ENCODE measurements at places on chromosomes 13 and 19. TPM values are rescaled to one million over a fixed set of nuclear protein-coding genes. Genes with fewer than 3 reads are reported as not detected.

- DNase-seq = no peak
Observed at GRCh38 chr13:78816154-78816553, 157.2 kb upstream of the OBI1 start.

GRCh38 chr13:27834095-27834494, 41.8 kb downstream of the GSX1 start:
- DNase-seq = no peak

DNA sequence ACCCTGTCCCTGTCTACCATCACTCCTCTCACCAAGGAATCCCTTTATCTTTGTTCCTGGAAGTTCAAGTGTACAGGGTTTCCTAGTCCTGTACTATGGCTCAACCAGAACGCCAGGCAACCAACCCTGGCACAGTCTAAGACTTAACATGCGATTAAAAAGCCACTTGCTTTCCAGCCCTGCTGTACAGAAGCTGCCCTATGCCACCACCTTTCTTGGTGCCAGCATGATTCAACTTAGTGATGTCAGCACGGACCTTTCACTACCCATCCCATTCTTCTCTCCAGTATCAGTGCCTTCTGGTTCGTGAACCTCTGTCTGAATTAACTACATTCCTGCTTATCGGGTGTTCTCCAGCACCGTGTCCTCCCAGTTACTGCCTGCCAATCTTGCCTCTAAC, 151.1 kb downstream of the KLF12 start:
- DNase-seq = no peak

DNA sequence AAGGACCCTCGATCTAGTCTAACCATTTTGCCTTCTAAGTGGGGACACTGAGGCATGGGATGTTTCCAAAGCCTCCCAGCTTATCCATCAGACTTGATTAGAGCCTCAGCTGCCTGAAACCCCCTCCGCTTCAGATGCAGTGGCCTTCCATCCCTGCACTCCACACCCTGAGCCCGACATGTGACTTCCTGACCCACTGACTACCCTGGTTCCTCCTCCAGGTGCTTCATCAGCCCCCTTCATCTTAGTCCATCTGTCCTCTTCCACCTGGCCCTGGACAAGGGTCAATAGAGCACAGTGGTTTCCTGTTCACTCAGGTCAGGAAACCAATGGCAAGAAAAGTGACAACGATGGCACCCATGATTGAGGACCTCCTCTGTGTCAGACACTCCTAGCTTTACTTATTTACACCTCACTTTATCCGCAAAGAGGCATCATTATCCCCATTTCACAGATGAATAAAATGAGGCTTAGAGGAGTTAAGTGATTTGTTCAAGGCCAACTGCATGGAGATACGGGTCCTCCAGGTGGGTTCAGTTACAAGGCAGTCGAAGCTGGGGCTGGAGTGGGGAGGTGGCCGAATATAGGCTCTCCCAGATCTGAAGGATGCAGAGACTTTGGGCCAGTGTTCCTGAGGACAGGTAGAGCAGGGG, 81.6 kb upstream of the TM9SF2 start:
- no peak for DNase-seq

DNA sequence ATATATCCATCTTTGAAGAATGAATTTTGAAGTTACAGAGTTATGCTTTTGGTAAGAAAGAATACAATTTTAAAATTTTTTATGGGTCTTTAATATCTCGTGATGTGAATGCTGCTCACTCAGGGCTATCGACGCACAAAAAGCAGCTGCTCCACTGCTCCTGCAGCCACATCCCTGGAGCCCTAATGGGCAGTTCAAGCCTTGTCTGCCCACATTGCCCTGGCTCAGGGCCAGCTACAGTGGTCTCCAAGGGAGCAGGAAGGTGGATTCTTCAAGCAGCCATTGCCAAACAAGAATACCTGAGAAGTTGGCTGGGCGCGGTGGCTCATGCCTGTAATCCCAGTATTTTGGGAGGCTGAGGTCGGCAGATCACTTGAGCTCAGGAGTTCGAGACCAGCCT, 85.8 kb downstream of the IPO5 start:
- DNase-seq = no peak

DNA sequence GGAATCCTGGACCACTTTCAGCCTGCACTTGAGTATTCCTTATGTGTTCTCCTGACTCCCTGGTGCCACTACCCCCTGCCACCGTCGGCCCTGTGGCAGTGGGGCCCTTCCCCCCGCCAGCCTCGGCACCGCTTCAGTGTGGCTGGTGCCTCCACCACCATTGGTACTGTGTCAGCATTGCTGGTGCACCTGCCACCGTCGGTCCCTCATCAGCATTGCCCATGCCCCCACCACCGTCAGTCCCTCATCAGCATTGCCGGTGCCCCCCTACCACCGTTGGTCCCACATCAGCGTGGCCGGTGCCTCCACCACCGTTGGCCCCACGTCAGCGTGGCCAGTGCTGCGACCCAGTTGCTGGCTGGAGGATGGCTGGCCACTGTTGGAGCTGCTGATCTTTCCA, 228.5 kb downstream of the TM9SF2 start:
- no peak for DNase-seq

Gene PEAK3
- total RNA-seq = not detected

Gene TIMM44
- total RNA-seq = 94.3 TPM

Gene THAP8
- 2.6 TPM for total RNA-seq

Data from mammary epithelial cell (primary cell).